ENCODE measurements at places on chromosomes 7 and 10.
A peak's percentile ranks its signal among the peaks of the same experiment; 100 is the strongest.

DNA sequence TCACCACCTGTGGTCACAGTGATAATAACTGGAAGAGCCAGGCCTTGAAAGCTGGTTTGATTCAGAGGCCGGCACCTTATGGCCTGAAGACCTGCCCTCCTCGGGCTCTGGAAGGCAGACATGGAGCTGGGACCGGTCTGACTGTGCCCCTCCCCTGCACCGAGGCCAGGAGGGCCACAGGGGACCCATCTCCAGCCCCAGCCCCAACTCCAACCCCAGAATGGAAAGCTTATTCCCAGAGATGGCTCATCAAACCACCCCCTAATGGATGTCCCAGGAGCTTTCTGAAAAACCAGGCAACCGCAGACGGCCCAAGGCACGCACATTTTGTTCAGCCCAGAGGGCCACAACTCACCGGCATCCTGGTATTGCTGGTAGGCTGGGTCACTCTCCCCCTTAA is 16.8 kb downstream of the PDIA4 start:
- DNase-seq, result no peak

DNA sequence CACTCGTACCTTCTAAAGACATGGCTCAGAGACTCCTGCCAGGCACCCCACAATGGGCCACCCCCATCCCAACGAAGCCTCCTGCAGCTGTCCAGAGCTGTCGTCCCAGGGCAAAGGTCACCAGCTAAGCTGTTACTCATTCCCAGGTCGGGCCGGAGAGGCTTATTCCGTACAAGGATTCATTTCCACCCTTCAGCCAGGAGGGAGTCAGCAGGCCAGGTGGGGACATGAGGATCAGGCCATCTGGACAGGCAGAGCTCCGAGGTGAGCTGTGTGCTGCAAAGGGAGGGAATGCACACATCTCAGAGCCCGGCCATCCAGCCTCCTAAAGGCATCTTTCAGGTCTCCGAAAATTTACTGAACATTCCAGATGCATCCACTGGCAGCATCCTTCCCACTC is 63.9 kb upstream of the NANOS1 start:
- DNase-seq, result no peak

DNA sequence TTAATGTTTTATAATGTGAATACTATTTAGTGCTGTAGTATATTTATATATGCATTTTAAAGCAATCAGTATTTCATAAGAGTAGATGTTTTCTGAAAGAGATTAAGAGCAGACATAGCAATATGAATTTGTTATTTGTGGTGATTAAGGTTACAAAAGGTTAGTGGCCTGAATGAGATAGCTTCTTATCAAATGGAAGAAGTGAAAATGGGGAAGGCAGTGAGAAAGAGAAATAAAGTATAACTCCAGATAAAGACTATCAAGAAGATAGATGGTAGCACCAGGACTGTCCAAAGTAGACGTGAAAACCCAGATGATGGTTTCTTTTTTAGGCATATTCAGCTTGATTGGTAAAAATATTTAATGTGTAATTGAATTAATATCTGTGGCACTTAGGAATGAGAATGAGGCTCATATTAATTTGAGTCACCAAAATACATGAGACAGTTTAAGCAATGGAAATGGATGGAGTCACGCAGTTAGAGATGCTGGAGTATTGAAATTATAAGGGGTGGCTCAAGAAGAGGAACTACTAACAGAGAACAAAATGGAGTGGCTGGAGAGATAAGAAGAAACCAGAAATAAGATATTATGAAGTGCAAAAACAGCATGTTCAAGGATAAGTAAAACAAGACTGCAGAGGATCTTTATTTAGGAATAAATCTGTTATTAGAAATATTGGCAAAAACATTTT is 288.0 kb upstream of the SEMA3C start:
- DNase-seq, result no peak

DNA sequence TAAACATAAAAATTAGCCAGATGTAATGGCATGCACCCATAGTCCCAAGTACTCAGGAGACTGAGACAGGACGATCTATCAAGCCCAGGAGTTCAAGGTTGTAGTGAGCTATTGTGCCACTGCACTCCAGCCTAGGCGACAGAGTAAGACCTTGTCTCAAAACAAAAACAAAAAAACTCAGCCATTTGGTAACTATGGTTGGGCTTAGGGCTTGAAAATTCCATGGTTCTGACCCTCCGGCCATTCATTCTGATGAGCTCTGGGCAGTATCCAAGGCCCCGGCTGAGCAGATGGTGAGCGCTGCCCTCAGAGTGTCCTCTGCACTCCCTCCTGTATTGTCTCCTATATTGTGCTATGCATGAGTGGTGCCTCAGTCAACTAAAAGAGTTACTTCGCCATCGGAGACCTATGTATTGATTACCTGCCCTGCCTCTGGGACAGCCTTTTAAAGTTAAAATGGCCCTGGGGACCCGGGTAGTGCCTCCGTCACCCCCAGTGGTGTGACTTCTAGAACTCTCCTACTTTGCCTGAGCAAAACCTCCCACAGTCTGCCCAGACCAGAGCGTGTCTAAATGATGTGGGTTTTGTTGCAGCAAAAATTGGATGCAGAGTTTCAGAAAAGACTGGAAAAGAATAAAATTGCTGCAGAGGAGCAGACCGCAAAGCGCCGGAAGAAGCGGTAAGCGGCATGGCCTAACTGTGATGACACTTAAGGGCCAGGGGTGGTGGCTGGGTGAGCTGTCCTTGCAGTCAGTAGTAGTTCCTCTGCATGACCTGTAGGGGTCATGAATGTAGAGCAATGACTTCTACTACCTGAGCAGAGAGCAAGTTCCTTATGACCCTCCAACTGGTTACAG is 8.1 kb downstream of the PRKRIP1 start:
- peak; percentile 53 for DNase-seq

- peak; percentile 59 for DNase-seq
These were observed 28.4 kb upstream of the VWDE start for GRCh38 chr7:12431886-12432556.

GRCh38 chr7:117445206-117445605 is 17.9 kb upstream of the ASZ1 start:
- DNase-seq, result peak; percentile 38

GRCh38 chr7:148457310-148457921 is 133.2 kb upstream of the C7orf33 start:
- DNase-seq, result no peak

- DNase-seq, result no peak
These were observed 113.4 kb upstream of the GPR141 start for GRCh38 chr7:37570145-37570544.

- no peak for DNase-seq
These were observed 571.6 kb downstream of the SH2D4B start for GRCh38 chr10:81109200-81109752.

GRCh38 chr10:88546497-88546896 is 36.6 kb downstream of the RNLS start:
- DNase-seq, result no peak

GRCh38 chr10:13338390-13339110 is 9.5 kb downstream of the SEPHS1 start:
- peak; percentile 36 for DNase-seq

DNA sequence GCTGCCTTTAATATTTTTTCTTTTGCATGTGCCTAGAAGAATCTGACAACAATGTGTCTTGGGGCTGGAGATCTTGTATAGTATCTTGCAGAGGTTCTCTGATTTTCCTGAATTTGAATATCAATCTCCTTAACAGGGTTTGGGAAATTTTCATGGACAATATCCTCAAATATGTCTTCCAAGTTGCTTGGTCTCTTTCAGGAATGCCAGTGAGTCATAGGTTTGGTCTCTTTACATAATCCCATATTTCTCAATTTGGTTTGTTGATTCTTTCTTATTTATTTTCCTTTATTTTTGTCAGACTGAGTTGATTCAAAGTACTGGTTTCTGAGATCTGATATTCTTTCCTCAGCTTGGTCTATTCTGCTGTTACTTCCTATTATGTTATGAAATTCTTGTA is 208.7 kb upstream of the GLI3 start:
- DNase-seq, result peak; percentile 29

DNA sequence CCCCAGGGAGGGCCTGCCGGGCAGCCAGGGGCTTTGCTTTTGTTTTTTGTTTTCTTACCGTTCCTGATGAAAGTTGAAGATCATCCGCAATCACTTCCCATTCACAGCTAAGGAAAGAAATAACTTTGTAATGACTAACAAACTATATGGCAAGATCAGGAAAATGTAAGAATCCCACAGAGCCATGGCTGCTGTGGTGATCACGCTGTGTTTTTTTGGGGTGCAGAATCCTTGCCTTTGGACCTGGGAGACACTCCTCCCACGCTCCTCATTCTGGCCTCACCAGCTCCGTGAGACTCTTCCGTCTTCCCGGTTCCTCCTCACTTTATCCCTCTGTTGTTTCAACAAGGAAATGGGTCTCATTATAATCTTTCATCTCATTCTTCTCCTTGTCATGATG is 443.0 kb upstream of the MGMT start:
- no peak for DNase-seq

DNA sequence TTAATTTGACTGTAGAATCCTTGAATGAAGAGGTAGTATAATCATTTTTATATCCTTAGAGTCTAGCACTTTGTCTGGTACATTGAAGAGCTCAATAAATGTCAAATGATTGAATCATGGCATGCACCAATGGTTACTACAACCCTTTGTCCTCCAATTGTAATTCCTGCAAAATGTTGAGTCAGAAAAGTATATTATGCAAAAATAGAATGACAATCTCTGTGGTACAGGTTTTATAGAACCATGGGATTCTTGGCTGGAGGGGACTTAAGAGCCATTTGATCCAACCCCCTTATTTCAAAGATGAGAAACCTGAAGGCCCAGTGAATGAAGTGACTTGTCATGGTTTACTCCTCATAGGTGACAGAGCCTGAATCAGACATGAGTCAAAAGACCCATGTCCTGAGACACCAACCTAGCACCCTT is 30.9 kb upstream of the SMKR1 start:
- no peak for DNase-seq

Data from iris pigment epithelial cell (primary cell).